Activated CD4-positive, alpha-beta T cell treated with anti-CD3 and anti-CD28 coated beads for 4 hours (primary cell): ENCODE measurements at places on chromosomes 13 and 19.

DNA sequence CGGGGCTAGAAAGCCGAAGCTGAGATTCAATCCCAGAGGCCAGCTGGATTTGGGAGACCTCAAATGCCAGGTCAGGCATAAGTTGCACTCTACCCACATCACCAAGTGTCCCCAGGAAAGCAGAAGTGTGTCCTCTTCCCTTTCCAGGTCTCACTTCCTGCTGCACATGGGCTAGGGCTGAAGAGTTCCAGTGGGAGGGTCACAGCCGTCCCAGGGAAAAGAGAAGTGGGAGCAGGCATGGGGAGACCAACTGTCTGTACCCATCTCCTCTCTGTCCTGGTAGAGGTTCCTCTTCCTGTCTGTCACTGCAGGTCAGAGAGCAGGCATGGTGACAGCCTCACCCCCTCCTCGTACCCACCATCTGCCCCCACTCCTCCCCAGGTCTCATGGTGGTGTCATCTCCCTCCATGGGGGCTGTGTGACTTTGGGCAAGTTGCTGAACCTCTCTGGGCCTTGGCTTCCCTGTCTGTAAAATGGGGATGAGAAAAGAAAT, 14.8 kb downstream of the AXL start:
- no peak for DNase-seq

GRCh38 chr13:93467175-93467574, 240.6 kb downstream of the GPC6 start:
- no peak for DNase-seq

GRCh38 chr13:91346850-91347201, 661 bp upstream of the MIR17HG start:
- peak; percentile 47 for DNase-seq

GRCh38 chr13:51981355-51981754, 29.9 kb downstream of the ATP7B start:
- no peak for DNase-seq

DNA sequence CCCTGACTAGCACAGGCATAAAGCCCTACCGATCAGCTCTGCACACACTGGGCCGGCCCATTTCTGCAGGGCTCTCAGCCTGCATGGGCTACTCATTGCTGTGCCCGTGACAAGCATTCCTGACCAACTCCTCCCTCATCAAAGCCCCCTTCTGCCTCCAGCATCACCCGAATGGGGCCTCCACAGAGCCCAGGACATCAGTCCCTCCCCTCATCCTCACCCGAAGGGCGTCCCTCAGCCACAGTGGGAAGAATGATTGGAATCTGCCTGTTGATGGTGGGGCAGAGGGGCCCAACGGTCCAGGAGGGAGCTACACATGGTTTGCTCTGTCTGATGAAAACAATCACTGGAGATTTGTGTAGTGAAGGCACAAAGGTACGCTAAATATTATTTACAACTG, 43.8 kb downstream of the SERP2 start:
- no peak for DNase-seq

GRCh38 chr19:28492201-28492600, 720.8 kb downstream of the UQCRFS1 start:
- no peak for DNase-seq

GRCh38 chr19:5631567-5632240, 8.8 kb downstream of the SAFB start:
- DNase-seq = no peak

DNA sequence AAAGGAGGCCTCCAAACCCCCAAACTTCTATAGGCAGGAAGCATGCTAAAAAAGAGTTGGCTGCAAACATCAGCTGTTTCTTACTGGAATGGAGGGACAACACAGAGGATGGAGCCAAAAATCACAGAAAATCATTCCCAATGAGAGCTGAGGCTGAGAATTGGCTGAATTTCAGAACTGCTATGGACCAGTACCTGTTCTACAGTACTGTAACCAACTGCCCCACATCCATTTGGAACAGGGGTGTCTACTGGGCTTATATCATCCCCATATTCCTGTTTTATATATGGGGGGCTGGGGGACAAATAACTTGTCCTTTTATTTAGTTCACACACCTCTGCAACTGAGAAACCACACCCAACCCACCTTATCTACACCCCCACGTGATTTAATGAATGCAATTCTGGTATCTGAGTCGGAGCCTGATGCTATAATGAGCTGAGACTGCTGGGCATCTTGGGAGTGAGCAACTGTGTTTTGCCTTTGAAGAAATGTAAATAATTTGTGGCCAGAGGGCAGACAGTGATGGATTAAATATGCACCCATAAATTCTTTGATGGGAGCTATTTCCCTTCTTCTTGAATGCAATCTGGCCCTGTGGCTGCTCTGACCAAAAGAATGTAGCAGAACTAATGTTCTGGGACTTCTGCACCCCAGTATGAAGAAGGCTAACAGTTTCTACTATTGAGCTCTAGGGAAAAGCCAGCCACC, 82.6 kb downstream of the TBC1D4 start:
- DNase-seq = no peak

GRCh38 chr19:52343548-52343947, 7.5 kb downstream of the ZNF610 start:
- DNase-seq = peak; percentile 54

- DNase-seq = no peak
These were observed 88.5 kb downstream of the TEX26 start for GRCh38 chr13:31020996-31021395.

- DNase-seq = no peak
These were observed 1.8 kb downstream of the FXYD1 start for GRCh38 chr19:35140207-35140961.

DNA sequence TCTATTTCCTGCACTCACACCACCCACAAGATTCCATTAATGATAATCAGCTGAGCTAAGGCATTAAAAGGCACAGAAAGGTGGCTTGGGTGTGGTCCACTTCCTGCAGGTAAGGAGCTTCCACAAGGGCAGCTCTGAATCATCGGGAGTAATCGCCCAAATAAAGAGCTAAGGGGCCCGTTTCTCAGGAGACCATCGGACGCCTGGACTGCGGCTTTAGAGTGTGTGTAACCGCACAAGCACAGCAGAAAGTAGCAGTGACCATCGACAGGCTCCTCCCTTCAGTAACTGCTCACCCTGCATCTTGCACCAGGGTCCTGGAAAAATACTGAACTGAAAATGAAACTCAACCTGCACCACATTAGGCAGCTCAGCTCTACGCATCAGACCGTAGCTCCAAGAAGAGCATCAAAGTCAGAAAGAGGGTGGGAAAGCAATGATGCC, 6.0 kb downstream of the STK24 start:
- no peak for DNase-seq

GRCh38 chr13:21590231-21590630, 13.7 kb downstream of the MICU2 start:
- no peak for DNase-seq

DNA sequence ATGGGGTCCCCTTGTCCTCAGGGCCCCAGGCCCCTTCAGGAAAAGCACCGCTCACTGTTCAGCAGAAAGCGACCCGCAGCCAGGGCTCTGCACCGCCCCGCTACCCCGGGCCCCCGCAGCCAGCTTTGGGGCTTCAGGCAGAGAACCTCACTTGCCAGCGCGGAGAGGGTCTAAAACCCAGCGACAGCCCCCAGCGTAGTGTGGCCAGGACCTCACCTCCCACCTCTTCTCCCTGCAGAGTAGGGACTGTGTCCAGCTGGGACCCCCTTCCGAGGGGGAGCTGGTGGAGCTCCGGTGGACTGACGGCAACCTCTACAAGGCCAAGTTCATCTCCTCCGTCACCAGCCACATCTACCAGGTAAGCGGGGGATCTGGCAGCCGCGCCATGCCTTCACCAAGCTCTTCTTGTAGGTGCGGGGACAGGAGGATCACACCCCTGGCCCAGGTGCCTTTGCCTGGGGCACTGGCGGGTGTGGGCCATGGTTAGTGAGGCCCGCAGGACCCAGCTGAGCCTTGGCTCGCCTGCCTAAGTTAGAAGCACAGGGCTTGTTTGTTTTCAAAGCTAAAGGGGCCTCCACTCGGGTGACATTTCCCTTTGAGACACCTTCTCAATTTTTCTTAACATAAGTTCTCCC, 175.7 kb downstream of the KDM4B start:
- no peak for DNase-seq

GRCh38 chr13:109481040-109481439, 305.3 kb downstream of the IRS2 start:
- DNase-seq = no peak

DNA sequence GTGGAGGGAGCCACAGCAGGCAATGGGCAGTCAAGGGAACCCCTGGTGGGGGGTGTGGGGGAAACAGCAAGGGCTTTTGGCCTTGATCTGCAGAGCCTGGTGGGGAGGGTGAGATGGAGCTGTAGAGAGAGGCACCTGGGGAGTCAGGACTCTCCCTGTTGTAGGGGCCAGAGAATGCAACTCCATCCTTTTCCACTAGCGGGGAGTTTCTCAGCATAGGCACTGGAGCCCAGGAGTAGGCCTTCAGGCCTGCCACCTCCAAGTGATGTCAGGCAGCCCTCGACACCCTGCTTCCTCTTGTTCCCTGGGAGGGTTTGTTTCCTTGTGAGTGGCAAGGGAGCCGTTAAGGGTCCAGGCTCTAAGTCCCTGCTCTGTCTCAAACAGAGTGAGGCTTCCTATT, 25.0 kb downstream of the MEGF8 start:
- DNase-seq = no peak

DNA sequence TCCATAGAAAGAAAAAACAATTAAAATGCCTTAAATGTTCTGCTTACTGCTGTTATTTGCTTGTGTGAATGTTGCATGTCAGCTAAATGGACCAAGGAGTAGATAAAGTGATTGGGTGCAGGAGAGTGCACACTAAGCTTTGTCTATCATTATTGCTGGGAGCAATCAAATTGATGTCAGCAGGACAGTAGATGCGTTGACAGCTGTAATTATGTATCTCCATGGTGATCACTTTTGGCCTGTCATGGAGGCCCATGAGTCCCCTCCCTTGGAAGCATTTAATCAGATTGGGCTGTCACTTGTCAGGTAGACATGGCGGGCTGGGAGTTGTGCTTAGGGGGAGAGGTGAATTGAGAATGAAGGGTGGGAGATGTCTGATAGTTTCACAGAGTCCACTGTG, 215.3 kb downstream of the PCCA start:
- DNase-seq = no peak

DNA sequence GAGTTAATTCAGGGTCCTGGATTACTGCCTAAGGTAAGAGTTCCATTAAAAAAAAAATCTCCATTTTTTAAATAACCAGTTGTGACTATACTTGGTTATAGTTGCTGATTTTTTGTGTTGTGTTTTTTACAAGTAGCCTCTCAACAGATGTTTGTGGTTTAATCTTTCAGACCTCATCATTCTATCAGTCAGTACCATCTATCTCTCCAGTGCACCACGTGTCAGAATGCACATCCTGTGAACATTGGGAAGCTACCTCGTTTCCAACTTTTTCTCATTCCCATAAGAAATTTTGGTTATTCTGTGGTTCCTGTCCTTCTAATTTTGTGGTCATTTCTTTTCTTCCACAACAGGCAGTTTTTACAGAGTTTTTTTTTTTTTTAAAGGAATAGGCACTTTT, 39.2 kb downstream of the WDFY2 start:
- no peak for DNase-seq

- no peak for DNase-seq
These were observed 16.5 kb downstream of the TYK2 start for GRCh38 chr19:10363789-10364281.

GRCh38 chr13:22107549-22107948, 436.7 kb downstream of the FGF9 start:
- DNase-seq = no peak

GRCh38 chr19:48041877-48042580, 1.9 kb downstream of the CABP5 start:
- DNase-seq = no peak

DNA sequence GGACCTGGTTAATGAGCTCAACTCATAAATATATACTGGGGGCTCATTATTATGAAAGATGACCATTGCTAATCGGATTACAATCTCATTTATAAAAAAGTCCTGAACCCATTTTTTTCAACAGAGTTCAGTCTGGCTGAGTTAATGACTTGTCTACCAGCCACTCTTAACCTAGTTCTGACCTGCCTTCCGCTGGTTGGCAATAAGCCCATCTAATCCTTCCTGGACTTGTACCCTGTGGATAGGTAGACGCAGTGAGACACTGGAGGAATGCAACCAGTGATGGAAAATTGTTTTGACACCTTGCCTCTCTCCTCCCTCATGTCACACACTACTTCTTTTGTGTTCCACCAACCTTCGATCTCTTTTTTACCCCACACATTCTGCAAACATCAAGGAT, 279.9 kb downstream of the FOXO1 start:
- no peak for DNase-seq

DNA sequence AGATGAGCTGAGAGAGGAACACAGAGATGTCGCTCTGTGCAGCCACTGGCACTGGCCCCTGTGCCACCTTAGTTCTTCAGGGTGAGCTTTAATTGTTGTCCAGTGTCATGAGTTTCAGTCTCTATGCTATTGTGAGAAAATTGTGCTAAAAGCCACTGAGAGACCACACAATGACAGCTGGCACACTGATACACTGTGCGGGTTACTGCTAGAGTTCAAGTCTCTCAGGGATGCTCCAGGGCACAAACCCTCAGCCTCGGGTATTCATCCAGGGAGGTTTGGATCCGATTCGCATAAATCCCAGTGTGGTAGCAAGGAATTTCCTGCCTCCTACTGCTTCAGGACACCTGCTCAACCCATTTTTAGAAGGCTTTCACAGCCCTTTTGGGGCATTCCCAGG, 68.1 kb upstream of the EDNRB start:
- no peak for DNase-seq

DNA sequence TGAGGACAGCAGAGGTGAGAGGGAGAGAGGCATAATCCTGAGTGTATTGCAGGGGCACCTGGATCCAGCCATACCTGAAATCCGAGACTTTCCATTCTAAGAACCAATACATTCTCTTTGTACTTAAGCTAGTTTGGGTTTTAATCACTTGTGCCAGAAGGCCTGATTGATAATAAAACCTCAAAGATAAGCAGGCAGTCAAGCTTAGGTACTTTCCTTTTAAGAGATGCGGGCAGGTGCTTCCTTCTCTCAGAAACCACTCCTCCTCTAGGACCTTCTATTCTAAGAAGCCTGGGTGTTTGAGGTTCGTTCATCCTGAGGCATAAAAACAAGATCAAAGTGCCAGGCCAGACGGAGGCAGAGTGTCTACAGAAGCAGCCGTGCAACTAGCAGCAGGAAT, 22.2 kb downstream of the FAM187B start:
- peak; percentile 49 for DNase-seq

DNA sequence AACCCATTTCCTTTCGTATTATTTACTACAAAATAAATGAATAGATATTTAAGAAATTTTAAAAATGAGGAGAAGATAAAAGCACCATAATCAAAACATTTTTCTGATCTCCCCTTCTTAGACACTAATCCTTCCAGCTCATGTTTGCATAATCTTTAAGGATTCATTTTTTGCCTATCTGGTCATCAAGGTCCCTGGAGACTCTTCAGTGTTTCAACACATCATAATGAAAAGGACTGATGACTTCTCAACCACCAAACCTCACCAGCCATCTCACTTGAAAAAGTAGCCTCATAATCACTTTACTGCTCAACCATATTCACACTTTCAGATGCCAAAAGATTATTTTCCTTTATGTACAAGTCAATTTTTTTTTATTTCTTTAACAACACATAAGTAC, 80.1 kb downstream of the DCLK1 start:
- no peak for DNase-seq
